NCI-H1417 treated with DMSO at 0.1 percent for 48 hours (cell line): ENCODE measurements at places on chromosomes 6 and 20.

DNA sequence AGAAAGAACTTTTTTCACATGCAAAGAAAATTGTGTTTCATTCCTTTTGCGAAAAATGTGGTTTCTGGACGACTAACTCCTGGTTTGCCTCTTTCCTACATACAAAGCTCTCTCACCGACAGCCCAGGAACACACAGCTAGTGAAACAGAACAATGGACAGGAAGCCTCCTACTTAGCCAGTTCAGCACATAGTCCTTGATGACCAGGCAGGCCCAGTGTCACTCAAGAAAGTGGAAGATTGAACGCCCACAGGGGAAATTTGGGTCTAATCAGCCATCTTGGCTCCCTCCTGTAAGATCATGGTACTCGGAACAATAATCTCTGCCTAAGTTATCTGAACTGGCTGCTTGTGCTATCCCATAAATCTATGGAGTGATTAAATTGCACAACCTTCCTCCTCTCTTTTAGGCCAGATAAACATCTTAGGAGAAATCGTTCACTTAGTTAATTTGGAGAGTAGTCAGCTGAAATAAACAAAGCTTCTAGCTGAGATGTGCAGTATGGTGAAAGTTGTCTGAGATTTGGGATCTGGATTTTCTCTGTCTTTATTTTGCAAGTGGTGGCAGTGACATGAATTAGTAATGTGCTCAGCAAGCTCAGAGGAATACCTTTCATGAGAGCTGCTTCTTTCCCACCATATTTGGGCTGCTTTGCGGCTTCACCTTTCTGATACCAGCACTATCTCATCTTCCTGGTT lies 147.0 kb downstream of the MTFR2 start:
- DNase-seq = no peak

DNA sequence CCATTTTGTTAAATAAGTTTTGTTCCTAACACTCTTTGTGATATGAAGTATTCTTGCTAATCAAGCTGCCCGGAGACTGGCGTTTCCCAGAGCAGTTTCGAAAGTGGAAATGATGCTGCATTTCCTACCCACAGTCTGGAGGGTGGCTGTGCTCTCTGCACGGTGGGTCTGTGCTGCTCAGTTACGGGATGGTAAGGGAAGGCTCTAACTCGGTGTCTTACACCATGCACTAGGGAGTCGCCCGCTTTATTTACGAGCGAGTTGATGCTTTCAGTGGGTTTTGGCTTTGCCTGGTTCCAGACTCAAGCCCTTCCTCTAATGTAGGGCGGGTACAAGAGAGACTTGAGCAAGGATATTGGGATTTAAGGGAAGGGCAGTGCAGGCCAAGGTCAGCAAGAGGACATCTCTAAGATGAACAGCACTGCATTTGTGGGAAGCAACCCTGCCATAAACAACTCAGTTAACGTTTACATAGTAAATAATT lies 180.1 kb upstream of the AKAP12 start:
- no peak for DNase-seq

DNA sequence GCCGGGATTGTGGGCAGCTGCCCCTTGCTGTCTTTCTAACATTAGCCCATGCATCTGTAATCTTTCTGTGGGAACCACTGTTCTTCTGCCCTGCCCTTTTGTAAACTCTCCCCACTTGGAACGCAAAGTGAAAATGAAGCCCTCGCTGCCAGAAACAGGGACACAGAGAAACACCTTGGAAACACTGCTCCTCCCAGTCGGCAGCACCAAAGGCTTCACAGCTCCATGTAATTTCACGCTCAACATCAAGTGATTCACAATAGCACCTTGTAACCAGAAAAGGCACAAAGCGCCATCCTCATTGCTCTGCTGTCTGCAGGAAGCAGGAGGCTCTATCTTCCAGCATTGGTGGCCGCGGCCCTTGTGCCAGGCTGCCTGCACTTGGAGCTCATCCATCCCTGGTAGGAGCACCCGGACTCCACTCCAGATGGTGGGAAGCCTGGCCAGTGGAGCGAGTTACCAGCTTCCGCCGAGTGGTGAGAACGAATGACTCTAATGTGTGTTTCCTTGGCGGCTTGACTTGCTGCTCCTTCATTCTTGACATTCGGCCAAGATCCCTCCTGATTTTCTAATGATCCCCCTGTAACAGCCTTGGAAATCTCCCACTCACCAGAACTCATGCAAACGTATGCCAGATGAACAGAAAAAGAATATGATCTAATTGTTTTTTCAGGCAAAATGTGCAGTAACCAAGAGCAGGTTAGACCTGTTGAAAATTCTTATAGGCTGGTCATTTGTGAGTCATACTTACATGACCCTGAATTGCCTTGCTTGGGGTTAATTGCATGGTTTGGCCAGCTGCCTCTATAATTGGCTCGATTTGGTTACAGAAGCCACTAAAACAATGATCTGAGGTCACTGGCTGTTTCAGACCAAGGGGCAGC lies 169.1 kb upstream of the CDYL start:
- no peak for DNase-seq

DNA sequence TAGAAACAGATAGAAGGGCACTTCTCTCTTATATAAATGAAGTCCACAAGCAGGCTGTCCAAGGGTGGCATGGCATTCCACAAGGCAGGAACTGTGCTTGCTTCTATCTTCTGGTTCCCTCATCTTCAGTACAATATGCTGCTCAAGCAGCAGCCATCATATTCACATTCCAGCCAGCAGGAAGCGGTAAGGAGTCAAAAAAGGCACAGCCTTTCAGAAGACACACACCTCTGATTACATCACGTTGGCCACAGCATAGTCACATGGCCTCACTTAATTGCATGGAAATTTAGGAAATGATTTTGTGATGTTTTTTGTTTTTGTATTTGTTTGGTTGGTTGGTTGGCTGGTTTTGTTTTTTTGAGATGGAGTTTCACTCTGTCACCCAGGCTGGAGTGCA lies 19.0 kb downstream of the REM1 start:
- no peak for DNase-seq

DNA sequence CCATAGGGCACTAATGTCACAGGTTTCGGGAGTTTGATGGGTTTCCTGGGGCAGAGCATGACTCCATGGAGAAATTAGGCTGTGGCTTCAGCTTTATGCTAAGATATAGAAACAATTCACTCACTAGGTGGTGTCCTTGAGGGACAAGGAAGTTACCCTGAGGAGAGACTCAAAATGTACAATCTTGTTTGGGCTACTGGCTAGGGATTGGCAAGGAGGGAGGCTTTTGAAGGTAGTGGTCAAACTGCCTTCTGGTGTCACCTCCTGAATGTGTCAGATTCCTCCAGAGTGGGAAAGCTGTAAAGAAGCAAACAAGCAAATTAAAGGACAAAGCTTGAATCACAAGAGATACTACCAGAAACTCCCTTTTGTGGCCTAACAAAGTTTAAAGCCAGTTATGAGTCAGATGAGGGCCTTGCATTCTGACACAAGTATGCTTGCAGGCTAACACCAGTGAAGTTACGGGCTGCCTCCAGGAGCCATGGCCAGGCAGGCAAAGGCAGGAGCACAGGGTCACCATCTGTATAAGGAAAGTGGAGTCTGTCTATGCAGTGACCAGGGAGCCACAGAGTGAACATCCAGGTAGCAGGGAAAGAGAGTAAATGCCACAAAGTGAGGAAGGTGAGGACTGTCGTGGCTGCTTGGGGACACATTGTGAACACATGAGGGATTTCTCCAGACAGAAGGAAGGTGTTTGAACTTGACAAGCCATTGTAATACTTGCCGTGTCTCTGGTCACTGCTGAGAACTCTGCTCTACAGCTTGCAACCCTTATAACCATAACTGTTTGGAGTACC lies 107.7 kb upstream of the DTNBP1 start:
- DNase-seq = no peak

DNA sequence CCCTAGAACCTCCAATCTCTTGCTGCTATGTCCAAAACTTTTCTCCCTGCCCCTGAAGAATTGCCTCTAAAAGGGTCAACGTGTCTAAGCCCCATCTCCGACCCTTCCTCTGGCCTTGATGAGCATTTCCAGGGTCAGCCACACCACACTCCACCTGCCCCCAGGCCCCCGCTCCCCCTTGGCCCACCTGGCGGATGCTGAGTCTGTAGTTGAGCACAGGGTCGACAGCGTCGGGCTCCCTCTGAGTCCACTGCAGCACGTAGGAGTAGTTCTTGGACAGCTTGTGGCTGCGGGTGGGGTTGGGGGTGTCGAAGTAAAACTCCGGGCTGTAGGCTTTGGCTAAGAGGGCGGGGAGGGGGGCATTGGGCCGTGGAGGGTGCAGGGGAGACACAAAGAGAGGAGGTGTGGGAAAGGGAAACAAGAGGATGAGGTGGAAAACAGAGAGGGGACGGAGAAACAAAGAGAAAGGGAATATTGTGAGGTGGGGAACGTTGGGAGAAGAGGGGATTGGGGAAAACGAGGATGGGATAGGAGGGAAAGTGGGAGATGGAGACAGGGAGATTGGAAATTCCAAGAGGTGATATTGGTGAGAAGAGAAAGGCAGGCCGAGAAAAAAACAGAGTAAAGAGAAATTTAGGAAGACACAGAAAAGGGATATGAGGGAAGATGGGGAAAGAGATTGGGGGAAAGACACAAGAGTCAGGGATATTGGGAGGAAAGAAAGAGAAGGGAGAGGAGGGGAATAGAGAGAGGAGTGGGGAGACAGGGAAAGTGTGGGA lies 50.5 kb downstream of the MDGA1 start:
- DNase-seq = no peak

DNA sequence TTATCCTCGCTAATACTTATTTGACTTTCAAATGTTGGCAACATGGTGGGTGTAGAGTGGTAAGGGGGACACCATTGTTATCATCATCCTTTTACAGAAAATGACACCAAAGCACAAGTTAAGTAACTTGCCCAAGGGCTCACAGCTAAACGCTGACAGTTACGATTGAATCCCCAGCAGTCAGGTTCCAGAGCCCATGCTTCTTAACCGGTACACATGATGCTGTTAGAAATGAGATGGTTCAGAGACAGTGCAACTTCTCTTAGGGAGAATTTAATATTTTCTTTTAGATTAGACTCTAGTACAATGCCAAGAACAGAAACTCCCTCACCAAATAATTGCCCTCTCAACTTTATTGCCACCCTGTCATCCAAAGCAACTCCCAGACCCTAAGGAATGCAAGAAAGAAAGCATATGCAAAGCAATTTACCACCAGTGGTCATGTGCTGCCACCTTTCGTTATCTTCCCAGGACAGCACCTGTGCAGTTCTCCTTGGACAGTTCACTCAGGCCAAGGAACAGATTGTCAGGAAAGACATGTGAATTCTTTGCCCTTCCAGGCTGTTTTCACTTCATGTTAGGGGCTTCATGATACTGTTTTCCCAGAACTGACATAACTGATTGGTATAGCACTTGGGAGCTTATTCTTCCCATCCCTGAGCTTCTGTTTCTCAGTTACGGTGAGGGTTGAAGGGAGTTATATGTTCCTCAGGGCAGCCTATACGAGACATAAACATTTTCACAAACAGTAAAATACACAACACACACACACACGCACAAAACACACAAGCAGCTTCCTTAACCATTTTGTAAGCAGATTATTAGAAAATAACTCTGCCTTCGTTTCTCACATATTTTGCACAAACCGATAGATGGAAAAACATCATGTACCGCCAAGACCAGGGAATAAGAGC lies 5.1 kb downstream of the HLA-DMA start:
- no peak for DNase-seq

GRCh38 chr6:109791301-109791700 lies 100.2 kb downstream of the FIG4 start:
- no peak for DNase-seq

DNA sequence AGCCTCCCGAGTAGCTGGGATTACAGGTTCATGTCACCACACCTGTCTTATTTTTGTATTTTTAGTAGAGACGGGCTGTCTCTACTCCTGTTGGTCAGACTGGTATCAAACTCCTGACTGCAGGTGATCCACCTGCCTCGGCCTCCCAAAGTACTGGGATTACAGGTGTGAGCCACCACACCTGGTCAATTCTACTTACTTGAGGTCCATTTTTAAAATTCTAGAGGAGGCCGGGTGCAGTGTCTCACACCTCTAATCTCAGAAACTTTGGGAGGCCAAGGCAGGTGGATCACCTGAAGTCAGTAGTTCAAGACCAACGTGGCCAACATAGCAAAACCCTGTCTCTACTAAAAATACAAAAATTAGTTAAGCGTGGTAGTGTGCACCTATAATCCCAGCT lies 7.8 kb downstream of the RIPOR3 start:
- no peak for DNase-seq

- DNase-seq = no peak
These were observed 2.8 kb upstream of the PNPLA1 start for GRCh38 chr6:36266913-36267644.

GRCh38 chr20:62215991-62216635 lies 4.0 kb downstream of the HRH3 start:
- DNase-seq = no peak

GRCh38 chr6:147282566-147282959 lies 78.3 kb downstream of the STXBP5 start:
- DNase-seq = no peak

- DNase-seq = peak; percentile 63
These were observed 39.2 kb downstream of the DYNLT1 start for GRCh38 chr6:158605266-158605878.

GRCh38 chr6:12749531-12750379 lies 33.2 kb downstream of the PHACTR1 start:
- DNase-seq = peak; percentile 33

DNA sequence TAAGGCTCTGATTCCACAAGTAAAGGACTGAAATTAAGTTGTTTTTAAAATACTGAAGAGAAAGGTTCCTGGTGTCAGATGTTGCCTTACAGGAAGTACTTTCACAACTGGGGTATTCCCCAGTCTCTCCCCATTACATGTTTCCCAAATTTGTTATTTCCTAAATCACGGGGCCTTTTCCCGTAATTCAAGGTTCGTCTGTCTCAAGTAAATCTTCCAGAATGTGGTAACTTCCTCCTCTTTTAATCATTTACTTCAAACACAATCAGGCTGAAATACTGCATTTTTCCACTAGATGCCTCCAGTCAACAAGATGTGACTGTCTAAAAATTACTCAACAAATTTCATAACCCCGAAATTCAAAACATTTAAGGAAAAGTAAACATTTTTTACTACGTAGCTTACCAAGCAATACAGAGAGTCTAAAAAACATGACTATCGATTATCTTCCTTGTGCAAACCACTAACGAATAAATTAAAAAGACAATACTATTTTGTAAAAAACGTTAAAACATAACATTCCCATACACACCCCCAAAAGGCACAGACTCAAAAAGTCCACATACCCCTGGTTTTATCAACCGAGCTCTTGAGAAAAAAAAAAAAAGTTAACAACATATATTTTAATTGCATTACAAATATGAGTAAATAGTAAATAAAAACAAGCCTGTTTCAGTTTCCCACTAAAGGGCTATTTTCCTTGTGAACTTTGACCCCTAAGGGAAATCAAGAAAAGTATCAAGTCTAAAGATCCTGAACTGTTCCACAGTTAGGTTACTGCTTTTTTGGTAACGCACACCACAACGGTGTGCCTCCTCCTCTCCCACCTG lies 1.7 kb downstream of the SOD2 start:
- DNase-seq = no peak

- DNase-seq = no peak
These were observed 157.9 kb downstream of the LY86 start for GRCh38 chr6:6746333-6746969.

- DNase-seq = no peak
These were observed at the start of gene GATA5 for GRCh38 chr20:62475772-62476055. Gene GATA5, minus strand, starts transcription at chr20:62475995. Its CDS starts 474 bp downstream, at chr20:62475521.
